ENCODE measurements at places on chromosomes 7 and 10.

DNA sequence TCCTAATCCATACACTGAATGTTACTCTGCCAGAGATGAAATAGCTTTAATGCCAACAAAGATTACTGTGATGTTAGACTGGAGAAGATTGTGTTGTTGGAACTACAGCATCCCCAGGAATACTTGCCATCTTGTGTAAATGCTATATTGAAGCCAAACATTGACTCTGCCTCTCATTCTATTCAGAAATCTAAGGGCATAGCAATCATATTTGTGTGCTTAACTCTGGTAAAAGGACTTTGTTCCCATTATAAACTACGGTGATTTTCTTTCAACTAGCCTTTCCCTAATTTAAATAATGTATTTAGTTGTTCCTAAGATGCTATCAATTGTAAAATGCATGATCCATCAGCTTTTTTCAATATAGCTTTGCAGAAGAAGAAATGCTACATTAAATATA lies 498.4 kb upstream of the LRRN3 start:
- DNase-seq, result no peak

DNA sequence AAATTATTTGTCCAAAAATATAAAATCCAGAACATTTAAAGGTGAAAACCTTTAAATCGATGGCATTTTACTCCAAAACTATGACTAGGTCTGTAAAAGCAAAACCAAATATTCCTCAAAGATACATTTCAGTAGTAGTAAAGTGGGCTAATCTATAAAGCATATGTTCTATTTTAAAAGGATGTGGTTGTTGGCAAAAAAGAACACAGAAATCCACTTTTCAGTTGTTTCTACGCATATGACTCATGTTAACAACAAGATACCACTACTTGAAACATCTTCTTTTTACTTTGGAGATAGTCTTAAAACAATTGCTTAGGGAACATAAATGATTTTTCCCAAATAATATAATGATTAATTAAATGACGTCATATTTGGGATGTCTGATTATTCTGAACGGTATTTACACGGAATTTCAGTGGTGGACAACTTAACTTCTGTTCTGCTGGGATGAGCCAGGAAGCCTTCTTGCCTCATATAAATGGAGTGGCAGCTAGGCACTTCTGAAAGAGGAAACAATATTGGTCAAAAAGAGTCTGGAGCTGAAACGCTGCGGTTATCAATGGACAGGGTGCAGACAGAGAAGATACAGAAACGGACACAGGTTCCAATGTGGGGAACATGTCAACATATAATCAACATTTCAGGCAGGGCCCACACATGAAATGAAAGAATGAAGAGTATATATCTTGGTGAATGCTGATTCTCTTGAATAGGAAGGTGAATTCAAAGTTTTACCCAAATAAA lies 78.5 kb downstream of the ETV1 start:
- no peak for DNase-seq

DNA sequence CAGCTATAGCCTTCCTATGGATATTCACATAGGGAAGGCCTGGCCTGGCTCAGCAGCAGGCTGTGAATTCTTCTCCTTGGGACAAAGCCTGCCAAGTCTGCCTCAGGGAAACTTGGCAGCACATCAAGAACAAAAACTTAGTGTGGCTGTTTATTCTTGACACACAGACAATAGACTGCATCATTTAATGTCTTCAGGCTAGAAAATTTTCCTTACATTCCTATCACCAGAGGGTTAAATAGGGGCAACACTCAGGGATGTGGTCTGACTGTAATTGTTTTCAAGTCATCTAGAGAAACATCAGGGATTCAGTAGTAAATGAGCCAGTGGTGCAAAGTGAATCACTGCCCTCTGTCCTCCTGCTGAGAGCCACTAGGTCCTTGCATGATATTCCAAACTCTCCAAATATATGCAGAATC lies 137.3 kb downstream of the SEMA3C start:
- DNase-seq, result no peak

- no peak for DNase-seq
These were observed 122.6 kb upstream of the RPA3 start for GRCh38 chr7:7841027-7841426.

DNA sequence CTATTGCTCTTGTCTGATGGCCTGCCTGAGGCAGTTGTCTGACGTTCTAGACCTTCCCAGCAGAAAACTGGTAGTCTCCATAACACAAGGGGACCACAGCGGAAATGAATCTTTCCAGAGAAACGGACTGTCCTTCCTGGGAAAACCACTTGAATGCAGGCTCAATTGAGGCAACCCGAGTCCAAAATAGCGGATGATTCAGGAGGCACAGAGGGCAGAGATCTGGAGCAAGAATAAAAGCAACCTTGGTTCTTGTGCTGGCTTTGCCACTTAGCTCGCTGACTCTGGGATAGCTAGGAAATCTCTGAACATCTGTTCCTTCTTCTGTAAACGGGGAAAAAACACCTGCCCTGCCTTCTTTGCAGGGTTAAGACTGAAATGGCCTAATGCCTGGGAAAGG lies 178.8 kb downstream of the NEURL1 start:
- DNase-seq, result no peak

DNA sequence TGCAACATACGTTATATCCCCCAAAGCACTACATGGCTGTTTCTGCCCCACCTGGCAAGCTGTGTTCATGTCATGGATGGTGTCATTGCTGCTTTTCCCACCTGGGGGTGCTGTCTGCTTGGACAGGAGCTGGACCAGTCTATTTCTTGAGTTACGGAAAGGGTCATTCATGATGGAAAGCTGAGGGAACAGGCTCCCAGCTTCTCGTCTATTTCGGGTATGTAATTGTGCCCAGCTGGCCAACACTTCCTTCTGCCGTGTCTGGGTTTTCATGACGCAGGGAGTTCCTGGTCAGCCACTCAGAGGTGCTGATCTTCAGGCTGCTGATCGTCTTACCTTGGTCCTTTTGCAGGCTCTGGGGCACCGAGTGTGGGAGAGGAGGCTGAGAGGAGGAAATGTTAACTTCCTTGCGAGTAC lies 8.6 kb downstream of the BTBD16 start:
- no peak for DNase-seq

- DNase-seq, result no peak
These were observed 9.3 kb downstream of the ADAP1 start for GRCh38 chr7:945147-945555.

DNA sequence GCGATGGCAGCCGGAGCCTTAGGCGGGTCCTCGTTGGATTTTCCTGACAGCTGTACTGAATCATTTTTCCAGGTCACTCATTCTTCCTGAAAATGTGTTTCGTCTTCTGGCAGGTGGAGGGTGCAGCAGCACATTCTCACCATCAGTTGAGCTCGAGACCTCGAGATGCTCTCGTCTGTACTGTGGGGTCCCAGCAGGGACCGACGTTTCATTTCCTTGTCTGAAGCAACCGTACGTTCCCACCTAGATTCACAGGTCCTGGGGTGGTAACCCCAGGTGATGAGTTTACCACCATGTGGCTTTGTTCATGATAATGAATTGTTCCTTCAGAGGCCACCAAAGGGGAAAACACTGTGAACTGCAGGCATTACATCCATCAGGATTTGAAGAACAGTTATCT lies 298.5 kb upstream of the FOXK1 start:
- no peak for DNase-seq

DNA sequence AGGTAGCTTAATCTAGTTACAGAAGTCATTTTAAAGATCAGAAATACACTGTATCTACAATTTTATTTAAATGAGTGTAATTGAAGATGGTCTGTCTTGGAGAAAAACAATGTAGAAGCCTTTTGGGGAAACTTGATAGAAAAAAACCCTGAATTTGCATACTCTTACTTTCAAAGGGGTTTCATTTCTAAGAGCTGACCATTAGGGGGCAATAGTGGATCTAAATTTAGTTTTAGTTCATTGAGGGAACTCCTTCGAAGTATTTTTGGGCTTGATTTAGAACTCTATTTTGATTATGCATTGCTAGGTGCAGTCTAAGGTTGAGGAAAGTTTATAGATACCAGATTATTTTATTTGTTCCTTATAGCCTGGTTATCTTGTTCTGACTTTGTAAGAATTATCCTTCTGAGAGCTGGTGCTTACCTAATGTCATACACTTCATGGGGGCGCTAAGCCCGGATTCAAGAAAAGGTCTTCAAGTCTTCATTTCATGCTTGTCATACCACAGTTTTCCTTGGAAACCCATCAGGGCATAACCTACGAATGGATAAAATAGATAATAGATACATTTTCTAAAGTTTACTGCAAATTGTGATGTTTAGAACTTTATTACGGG lies 69.1 kb upstream of the MXI1 start:
- no peak for DNase-seq

- no peak for DNase-seq
These were observed 739.6 kb upstream of the GALNT17 start for GRCh38 chr7:70392256-70392876.

DNA sequence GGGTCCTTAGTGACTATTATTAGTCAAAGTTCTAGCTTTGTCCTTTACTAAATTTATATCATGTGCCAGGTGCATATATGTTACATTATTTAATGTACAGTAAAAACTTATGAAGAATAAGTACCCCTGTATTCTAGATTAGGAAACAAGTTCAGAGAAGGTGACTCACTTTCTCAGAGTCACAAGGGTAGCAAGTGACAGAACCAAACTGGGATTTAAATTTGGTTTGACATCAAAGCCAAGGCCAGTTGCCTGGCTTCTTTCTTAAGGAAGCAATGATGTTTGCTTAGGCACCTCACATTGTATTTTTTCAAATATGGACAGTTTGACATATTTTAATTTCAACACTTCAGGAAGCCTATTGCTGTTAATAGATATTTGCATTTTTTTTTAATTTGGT lies 2.5 kb downstream of the LSM8 start:
- no peak for DNase-seq

GRCh38 chr7:3200504-3200903 lies 100.5 kb upstream of the SDK1 start:
- DNase-seq, result no peak

- DNase-seq, result no peak
These were observed 109.7 kb upstream of the GDF10 start for GRCh38 chr10:47190301-47190700.

- no peak for DNase-seq
These were observed 123.1 kb upstream of the EEPD1 start for GRCh38 chr7:36029853-36030515.

- no peak for DNase-seq
These were observed 82.6 kb upstream of the PCGF5 start for GRCh38 chr10:91137822-91138221.

GRCh38 chr10:43448742-43449141 lies 11.8 kb downstream of the ZNF487 start:
- DNase-seq, result no peak

DNA sequence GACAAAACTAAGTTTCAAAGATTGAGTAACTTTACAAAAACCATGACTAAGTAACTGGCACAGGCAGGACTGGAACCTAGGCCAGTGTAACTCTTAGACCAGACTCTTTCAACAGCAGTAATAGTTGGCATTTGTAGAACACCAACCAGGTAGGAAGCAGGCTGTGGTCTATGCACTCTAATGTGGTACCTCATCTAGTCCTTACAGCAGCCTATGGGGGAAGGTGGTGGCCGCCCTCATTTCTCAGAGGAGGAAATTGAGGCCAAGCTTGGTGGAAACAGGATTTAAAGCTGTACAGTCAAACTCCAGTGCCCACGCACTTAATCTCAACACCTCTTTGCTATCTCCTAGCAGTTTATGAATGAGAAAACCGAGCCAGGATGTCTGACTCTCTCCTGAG lies 165.4 kb upstream of the LRGUK start:
- DNase-seq, result no peak

GRCh38 chr7:80319461-80319860 lies 184.8 kb downstream of the GNAI1 start:
- no peak for DNase-seq

- no peak for DNase-seq
These were observed 54.5 kb downstream of the FRMD4A start for GRCh38 chr10:14276210-14276609.

DNA sequence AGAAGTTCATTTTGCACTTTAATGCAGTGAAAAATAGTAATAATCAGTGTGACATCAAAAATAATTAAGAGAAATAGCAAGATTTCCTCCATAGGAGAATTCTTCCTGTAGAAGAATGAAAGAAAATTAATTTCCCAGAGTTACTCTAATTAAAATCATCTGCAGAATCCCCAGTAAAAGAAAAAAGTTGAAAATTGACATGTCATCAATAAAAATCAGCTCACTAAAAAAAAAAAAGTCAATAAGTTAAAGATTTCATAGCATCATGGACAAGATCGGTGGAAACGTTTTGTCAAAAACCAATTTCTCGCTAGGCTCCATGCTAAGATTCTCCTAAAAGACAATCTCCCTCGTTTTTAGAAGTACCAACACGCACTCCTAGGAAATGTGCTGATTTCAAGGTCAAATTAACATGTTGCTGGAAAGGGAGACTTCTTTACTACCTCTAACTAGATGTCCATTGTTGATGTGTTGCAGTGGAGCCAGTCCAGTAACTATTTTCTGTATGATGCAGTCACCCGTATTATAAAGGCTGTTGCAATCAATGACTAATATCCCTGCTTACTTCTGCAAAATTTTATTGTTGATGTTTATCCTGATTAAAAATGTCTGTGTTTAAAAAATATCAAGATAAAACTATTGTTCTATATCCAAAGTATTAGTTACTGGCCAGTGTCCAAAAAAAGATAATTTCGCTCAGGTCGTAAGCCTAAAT lies 591.9 kb upstream of the MGMT start:
- no peak for DNase-seq

- DNase-seq, result no peak
These were observed 44.7 kb upstream of the AQP1 start for GRCh38 chr7:30866939-30867338.

DNA sequence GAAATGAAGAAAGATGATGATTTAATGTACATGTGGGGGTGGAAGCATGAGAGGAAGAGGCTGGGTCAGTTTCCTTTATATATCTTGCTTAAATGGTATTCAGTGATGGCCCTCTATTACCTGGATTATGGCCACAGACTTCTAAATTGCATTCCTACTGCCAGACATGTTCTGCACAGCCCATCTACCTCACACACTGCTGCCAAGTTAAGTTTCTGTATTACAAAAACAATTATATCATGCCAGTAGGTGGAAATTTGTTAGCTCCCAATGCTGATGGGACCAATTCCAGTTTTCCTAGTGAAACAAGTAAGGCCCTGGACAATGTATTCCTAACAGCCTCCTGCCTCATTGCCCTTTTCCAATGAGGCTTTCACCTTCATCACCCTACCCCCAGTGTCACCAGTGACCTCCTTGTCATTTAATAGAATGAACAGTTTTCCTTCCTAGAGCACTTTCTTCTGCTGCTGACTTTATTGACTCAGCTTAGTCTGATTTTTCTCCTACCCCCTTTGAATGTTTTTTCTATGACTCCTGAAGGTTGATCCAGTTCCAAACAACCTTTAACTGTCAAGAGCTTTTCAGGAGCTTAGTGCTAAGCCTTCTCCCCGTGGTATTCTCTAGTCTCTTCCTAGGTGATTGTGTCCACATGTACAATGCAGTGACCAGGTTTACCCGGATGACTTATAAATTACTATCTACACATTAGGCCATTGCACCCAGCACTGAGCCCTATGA lies 316.6 kb upstream of the ANKRD30A start:
- DNase-seq, result no peak

GRCh38 chr7:157930441-157930840 lies 593.6 kb downstream of the DNAJB6 start:
- no peak for DNase-seq

All from stimulated activated CD8-positive, alpha-beta memory T cell treated with anti-CD3 and anti-CD28 coated beads, Interleukin-2, amount 100 ng/mL, for 48 hours (primary cell).